ENCODE measurements at places on chromosomes 5 and 9.

GRCh38 chr9:135776893-135777622 is 75.1 kb downstream of the KCNT1 start:
- no peak for DNase-seq

GRCh38 chr5:138654281-138654867 is 79.2 kb upstream of the HSPA9 start:
- DNase-seq, result no peak

DNA sequence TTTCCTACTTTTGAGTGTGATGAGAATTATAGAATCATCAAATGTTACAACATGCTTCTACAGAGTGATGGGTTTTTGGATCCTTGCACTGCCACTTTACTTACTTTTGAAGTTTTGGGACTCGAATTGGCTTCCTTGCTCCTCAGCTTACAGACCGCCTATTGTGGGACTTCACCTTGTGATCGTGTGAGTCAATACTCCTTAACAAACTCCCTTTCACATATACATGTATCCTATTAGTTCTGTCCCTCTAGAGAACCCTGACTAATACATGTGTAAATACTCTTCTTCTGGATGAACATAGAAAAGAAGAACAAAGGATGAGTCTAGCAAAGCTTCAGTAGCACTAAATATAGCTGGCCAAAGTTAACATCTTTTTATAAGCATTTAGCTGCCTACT is 98.7 kb upstream of the PDE4D start:
- DNase-seq, result no peak

DNA sequence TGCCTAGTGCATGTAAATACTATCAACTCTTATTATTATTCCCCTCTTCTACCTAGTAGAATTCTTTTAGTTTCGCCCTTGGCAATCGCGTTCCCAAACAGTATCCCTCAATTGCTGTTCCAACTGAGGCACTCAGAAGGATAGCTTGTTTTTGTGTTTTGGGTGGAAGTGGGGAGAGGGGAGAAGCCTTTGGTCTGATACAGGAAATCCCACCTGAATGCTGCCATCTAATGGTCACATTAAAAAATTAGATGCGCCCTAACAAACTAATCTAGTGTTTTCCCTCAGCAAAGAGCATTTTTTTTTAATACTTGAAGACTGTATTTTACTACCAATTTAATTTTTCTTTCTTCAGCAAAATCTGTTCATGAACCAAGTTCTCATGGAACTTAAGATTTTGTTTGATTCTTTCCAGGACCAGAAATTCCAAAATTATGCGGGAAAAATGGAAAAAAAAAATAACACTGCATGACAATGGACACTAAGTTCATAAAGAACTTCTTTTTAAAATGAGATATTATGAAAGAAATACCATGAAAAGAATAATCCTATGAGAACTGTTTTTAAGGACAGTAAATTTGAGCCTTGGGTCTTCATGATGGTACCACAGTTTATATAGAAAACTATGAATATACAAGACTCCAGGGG is 22.2 kb upstream of the GLDC start:
- DNase-seq, result peak; percentile 46

DNA sequence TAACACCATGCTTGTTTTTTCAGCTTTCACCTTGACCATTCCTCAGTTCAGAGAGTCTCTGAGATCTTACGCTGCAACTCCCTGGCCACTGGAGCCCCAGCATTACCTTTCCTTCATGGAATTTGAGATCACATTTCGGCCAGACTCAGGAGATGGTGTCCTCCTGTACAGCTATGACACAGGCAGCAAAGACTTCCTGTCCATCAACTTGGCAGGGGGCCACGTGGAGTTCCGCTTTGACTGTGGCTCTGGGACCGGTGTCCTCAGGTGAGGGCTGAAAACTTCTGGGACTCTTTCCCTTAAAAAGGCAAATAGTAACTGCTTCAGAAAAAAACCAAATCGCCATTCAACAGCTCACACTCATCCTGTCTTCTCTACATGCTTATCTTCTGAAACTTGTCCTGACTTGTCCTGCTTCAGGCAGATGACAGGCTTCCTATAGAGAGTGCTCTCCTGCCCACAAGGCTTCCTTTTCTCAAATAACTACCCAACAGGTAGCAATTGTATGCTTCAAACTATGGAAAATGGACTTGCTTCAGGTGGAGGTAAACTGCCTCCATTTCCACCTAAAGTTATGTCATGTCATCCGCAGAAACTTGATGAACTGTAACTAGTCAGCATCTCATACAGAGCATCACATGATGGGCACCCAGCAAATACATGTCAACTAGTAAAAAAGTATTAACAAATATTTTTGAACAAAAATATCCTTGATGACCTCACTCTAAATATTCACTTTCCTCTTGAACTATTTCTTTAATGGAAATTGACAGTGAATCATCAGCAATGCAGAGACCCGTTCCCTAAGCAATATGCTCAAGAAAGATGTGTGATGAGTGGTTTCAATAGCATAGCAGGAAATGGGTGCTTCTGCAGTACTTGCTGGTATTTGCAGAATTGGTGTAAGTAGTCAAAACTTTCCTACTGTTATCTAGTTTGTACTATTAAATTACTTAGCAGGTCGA is 129.2 kb downstream of the LIFR start:
- DNase-seq, result no peak

DNA sequence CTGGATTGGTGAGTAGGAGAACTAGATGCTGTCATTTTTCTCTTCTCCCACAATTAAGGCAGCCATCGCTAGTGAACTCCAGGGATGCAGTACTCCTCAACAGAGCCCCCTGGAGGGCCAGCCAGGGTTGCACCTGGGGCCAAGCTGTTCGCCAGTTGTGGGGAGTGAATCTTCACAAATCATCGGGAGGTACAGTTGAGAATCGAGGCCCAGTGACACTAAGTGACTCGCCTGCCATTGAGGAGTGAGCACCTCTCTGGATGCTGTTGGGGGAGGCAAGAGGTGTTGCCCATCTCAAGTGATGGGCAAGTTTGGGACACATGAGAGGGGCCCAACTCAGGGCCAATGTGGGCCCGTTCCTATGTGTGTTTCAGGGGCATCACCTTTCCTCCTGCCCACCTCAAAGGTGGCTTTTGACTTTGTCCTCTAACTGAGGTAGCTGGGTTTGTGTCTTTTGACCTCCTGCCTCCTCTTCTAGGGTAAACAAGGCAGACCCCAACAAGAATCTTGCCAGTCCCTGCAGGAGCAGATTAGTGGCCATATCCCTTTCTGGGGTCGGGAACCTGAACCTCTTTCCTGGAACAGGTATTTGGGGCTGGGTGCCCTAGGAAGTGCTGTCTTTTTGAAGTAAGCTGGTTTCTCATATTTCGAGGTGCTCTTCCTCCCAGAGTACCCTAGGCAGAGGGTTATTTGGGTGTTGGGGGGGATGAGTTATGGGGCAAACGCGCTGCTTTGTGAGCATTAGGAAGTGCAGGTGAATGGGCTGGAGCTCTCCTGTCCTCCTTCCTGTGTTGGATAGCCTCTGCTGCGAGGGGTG is 181.2 kb downstream of the MACROH2A1 start:
- DNase-seq, result no peak

GRCh38 chr9:72589667-72590521 is 68.5 kb downstream of the TMC1 start:
- DNase-seq, result no peak

DNA sequence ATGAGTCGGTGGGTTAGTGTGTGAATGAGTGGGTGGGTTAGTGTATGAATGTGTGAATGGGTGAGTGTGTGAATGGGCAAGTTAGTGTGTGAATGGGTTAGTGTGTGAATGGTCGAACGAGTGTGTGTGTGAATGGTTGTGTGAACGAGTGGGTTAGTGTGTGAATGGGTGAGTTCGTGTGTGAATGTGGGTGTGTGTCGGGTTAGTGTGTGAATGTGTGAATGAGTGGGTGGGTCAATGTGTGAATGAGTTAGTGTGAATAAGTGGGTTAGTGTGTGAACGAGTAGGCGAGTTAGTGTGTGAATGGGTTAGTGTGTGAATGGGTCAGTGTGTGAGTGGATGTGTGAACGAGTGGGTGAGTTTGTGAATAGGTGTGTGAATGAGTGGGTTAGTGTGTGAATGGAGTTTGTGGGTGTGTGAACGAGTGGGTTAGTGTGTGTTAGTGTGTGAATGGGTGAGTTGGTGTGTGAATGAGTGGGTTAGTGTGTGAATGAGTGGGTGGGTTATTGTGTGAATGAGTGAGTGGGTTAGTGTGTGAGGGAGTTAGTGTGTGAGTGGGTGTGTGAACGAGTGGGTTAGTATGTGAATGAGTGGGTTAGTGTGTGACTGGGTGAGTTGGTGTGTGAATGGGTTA is 38.8 kb downstream of the NKD2 start:
- DNase-seq, result no peak

GRCh38 chr5:106677057-106677456 is 993.7 kb downstream of the EFNA5 start:
- no peak for DNase-seq

DNA sequence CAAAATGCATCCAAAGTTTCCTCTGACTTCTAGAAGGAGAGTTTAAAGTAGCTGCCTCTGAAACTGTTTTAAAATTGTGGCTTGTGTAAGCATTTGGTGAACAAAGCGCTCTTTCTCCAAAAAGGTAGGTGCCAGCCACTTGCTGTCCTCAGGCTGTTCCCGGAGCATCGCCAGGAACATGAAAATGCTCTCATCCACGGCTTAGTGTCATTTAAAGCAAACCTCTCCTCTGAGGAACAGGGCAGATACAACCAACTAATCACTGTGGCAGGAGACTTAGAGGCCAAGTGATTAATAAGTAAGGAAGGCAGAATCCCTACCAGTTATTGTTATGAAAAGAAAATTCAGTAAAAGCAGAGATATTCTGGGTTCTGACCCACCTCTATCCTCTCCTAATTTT is 165.6 kb downstream of the DCP2 start:
- DNase-seq, result no peak

GRCh38 chr9:20340511-20340861 is 281.8 kb downstream of the MLLT3 start:
- DNase-seq, result no peak

DNA sequence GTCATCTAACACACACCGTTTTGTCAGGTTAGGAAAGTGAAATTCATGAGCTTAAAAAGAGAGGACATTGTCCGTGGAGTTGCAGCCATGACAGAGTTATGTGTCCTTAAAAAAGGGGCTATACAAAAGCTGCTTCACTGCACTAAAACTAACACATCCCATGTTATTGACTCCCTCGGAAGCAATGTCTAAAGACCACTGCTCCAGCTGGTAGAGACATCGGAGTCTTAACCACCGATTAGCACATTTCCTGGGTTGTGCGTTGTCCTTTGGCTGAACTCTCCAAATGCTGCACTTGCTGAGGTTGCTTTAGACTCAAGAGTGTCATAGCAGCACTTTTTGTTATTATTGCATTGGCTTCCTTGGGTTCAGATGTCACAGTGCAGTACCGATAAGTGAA is 128.3 kb upstream of the C9orf72 start:
- DNase-seq, result no peak
